ENCODE measurements at places on chromosomes 13 and 19.

DNA sequence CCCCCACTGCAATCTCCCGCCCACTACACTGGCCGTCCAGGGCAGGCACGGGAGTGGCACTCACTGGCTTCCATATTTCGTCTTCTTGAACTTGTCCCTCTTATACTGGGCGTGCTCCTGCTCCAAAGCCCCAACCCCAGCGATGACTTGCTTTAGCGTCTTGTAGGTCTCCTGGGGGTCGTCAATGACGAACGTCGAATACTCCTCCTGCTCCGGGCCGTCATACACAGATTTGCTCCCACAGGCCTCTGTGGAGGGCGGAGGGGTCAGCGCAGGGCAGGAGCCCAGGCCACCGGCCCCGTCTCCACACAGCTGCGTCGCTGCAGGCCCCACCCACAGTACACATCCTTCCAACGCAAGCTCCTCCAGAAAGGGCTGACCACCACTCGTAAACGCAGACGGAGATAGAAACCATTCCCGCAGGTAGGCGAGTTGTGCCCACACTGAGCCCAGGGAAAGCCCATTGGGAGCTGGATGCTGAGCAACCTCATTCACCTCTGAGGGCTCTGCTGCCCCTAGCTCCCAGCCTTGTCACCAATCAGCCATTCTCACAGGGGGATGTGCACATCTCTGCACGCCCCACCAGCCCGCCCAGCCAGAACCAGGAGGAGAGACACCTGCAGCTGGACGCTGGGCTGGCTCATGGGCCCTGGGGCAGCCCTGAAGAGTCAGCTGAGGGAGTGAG is 7.9 kb upstream of the C13orf46 start:
- DNase-seq = no peak

DNA sequence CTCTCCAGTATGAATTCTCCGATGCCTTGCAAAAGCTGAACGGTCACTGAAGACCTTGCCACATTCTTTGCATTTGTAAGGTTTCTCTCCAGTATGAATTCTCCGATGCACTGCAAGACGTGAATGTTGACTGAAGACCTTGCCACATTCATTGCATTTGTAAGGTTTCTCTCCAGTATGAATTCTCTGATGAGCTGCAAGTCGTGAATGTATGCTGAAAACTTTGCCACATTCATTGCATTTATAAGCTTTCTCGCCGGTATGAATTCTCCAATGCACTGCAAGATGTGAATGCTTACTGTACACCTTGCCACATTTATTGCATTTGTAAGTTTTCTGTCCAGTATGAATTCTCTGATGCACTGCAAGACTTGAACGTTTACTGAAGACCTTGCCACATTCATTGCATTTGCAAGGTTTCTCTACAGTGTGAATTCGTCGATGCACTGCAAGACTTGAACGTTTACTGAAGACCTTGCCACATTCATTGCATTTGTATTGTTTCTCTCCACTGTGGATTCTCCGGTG is 20.0 kb upstream of the ZNF841 start:
- no peak for DNase-seq

DNA sequence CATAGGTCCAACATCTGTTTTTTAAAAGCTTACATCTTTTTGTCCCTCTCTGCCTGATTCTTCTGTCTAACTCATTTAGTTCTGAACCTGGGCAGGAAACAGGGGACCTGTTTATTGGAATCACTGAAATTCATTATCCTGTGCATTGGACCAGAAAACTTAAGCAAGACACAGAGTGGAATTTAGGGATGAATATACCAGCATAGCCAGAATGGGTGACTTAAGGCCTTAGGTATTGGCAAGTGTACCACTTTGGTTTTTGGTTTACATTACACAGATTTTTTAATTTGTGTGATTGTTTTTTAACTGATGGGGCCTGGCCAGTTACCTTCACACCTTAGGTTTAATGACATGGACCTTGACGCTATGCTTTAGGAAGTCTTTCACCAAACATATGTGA is 232.5 kb downstream of the GPC5 start:
- DNase-seq = peak; percentile 10

DNA sequence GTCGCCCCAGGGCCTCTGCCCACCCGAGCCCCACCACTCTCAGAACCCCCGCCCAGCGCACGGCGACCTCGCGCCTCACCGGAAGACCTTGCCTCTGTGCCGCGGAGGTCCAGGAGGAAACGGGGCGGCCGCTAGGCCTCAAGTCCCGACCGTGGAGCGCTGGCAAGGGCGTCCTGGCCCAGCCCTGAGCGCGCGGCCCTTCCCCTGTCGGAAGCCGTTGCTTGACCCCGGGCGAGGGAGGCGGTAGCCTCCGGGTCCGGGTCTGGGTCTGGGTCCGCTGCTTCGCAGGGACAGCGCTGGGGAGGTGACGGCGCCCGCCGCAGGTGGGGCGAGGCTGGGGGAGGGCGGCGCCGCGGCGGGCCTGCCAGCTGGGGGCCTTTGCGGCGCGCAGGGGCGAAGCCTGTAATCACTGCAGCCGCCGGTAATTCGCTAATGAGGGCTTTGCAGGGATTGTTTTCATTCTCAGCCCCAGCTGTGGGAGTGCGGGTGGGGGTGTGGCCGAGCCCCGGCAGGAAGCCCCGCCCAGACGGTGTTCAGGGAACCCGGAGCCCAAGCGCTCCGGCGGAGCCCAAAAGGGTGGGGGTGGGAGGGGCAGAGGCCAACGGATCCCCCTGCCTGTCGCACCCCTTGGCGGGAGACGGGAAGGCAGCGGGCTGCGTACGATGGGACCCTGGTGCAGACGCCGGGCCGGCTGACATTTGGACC is 8.6 kb downstream of the C19orf25 start:
- DNase-seq = no peak
